ENCODE measurements at places on chromosomes 12 and 14.

DNA sequence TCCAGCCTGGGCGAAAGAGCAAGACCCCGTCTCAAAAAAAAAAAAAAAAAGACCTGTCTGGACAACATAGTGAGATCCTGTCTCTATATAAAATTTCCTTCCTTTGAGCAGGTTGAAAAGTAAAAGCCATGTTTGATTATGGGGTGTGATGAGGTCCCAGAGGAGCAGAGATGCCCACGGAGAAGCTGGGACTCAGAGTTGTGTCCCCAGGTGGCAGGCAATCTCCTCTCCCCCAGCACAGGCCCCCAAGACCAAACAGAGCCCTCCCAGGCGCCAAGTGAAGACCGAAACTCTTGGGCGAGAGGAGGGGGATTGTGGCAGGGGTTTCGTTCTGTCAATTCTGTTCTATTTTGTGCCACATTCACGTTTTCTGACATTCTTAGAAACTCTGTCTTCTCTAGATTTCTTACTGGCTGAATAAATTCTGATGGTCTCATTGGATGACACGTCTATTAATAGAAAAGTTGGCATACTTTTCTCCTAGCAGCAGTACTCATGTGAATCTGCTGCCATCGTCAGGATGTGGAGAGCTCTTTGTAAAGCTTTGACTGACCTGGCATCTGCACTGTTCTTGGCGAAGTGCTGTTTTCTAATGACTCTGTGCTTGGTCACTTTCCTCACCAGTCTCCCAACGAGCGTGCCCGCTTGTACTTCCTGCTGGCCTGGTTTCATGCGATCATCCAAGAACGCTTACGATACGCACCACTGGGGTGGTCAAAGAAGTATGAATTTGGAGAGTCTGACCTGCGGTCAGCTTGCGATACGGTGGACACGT, 43.4 kb downstream of the HSP90AA1 start:
- no peak for DNase-seq

- DNase-seq: no peak
Measured at GRCh38 chr12:71125949-71126348, 31.9 kb downstream of the TSPAN8 start.

DNA sequence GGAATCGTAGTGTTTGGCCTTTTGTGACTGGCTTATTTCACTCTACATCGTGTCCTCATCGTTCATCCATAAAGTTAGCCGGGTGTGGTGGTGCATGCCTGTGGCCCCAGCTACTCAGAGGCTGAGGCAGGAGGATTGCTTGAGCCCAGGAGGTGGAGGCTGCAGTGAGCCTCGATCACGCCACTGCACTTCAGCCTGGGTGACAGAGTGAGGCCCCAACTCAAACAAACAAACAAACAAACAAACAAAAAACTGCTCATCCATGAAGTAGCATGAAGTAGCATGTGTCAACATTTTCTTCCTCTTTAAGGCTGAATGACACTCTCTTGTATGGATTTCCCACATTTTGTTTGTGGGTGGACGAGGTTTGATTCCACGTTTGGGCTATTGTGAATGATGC, 44.0 kb upstream of the MEG3 start:
- no peak for DNase-seq

DNA sequence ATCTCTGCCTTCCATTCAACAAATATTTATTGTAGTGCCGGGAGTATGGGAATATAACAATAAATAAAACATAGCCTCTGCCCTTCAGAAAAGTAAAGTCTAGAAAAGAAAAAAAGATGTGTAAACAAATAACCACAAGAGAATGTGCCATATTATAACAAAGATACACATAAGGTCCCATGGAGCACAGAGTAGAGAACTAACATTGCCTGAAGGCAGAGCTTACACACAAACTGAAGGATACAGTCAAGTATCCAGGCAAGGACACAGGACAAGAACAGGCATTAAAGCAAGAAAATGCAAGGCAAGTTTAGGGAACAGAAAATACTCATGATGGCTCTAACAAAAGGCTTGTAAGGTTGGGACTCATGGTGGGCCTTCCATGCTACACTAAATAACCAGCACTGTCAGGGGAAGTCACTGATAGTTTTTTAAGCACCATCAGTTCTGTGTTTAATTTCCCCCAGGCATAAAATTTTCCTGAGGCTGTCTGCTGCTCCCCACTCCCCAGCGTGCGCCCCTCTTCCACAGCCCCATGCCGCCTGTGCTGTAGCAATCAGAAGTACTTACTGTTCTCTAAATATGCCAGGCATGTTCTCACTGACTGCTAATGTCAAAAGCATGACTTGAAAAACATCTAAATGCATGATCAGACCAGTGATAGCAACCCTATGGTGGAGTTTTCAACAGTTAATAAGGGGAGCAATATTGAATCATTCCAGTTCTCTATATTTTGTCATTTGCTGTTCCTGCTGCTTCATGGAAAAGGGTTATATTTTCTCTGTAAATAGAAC, 77.8 kb downstream of the ANKS1B start:
- DNase-seq: no peak

DNA sequence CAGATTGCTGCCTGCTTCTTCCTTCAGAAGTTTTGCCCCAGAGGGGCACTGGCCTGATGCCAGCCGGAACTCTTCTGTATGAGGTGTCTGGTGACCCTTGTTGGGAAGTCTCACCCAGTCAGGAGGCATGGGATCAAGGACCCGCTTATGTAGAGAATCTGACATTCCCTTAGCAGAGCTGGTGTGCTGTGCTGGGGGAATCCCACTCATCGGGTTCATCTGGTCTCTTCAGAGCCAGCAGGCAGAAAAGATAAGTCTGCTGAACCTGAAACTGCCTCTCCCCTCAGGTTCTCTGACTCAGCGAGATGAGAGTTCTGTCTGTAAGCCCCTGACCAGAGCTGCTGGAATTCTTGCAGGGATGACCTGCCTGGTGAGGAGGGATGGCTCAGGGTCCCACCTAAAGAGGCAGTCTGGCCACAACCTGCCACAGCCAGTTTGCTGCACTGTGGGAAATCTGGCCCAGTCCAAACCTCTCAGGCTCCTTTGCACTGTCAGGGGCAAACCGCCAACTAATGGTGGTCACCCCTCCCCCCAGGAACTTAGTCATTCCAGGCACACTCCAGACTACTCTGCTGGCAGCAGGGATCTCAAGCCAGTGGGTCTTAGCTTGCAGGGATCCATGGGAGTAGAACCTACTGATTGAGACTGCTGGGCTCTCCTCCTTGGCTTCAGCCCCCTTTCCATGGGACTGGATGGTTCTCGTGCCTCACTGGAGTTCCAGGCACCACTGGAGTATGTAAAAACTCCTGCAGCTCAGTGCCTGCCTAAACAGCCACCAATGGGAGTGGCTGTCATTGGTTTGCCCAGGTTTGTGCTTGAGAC, 4.1 kb downstream of the CLEC2D start:
- peak; percentile 78 for DNase-seq

GRCh38 chr14:80544366-80544765, 333.1 kb upstream of the DIO2 start:
- DNase-seq: no peak

- peak; percentile 49 for DNase-seq
Measured at GRCh38 chr14:92475451-92476187, 38.0 kb upstream of the RIN3 start.

GRCh38 chr12:6613015-6613775, 6.0 kb upstream of the CHD4 start:
- peak; percentile 55 for DNase-seq

DNA sequence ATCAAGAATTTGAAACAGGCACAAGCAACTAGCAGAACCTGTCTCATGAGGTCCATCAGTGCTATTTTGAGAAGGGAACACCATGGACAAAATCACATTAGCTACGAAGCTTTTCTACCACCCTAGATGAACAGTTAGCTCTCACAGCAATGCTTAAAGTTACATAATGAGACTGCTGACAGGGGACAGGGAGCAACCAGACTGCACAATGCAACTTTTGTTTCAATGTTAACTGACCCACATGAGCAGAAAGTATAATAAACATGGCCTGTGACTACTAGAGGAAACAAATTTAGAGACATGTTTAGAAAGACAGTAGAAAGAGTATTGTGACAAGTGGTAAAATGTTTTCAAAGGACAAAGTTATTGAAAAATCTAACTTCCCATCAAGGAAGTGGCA, 282.8 kb downstream of the CEP128 start:
- DNase-seq: no peak

GRCh38 chr12:47560415-47560814, 145.4 kb downstream of the RPAP3 start:
- DNase-seq: no peak

DNA sequence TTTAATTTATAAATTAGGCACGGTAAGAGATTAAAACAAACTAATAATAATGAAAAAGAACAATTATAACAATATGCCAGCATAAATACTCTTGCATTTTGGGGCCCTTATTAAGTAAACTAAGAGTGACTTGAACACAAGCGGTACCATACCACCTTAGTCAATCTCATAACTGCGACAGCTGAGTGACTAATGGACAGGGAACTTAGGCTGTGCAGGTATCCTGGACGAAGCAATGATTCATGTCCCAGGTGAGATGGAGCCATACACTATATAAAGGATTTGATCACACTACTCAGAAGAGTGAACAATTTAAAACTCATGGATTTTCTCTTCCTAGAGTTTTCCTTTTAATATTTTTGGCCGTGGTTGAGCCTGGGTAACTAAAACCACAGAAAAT, 4.3 kb downstream of the KLRC4 start:
- DNase-seq: no peak

GRCh38 chr14:94304243-94304642, 11.2 kb upstream of the SERPINA10 start:
- no peak for DNase-seq

GRCh38 chr12:130990034-130990433, 36.3 kb downstream of the ADGRD1 start:
- no peak for DNase-seq

GRCh38 chr12:78963439-78964227, 99.1 kb downstream of the SYT1 start:
- no peak for DNase-seq

- no peak for DNase-seq
Measured at GRCh38 chr14:34113991-34114390, 163.1 kb upstream of the EGLN3 start.

GRCh38 chr12:119153477-119154434, 25.0 kb upstream of the HSPB8 start:
- DNase-seq: peak; percentile 9

- no peak for DNase-seq
Measured at GRCh38 chr12:124921200-124922031, 7.0 kb upstream of the UBC start.

DNA sequence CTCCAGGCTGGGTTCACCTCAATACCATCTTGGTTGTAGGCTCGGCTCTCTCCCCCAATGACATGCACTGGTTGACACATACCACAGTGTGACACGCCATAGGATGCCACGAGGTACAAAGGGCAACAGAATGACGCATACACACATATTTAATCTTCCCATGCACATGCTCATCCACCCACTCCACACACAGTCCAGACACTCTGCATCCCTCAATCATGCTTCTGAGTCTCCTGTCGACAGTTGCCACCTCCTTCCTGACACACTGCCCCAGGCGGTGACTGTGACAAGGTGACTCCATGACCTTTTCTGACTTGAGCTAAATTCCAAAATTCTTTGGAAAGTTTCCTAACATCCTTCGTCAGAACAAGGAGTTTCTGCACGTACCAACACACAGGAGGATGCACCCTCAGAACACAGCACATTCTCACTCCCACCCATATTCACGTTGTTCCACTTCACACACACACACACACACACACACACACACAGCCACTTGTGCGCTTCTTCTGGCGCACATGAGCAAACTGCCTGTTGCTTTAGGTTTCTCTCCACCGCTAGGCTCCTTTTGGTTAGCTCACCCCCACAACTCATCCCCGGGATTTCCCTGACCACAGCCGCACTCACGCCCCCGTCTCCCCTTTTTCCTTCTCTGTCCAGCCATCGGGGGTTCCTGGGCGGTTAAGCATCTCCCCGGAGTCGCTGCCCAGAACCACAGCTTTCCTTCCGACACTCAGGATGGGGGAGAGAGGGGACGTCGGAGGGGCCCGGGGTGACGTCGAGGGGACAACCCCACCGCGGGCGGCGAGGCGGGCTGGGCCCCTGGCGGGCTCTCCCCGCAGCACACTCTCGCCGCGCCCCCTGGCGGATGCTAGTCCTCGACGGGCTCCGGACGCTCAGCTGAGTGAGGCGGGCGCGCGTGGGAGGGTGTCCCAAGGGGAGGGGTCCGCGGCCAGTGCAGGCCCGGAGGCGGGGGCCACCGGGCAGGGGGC, 536 bp upstream of the WNT1 start:
- DNase-seq: no peak

DNA sequence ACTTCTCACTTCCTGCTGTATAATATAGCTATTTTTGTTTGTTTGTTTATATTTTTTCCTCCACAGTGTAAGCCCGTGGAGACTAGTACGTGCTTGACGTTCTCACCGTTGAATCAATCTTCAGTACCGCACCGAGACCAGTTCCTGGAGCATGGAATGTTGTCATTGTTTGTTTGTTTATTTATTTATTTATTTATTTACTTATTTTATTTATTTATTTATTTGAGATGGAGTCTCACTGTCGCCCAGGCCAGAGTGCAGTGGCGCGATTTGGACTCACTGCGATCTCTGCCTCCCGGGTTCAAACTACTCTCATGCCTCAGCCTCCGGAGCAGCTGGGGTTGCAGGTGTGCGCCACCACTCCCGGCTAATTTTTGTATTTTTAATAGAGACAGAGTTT, 506.6 kb upstream of the TMEM132C start:
- DNase-seq: no peak

DNA sequence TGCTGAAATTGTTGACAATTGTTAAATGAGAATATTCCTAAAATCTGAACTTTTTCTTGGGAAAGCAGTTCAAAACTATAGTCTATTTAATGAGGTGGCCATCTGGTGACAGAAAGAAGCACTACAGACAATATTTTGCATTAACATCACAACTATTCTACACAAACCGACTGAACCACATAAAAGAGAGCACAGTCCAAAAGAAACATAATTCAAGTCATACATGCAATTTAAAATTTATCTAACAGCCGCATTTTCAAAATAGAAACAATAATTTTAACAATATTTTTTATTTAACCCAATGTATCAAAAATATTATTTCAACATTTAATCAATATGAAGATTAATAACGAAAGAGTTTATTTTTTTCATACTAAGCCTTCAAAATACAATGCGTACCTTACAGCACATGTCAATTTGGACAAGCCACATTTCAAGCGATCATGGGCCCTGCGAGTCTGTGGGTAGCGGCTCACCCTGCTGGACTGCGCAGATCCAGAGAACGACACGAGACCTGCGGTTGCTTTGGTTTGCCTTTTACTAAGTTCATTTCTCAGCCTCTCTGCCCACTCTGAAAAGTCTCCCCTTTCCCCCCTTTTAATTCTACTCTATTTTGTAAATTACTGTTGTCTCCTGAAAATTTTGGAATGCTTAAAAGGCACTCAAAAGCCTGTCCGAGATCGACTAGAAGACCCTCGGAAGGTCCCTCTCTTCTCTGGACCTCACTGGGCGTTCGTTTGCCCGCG, 947 bp upstream of the LRRC9 start:
- peak; percentile 23 for DNase-seq

GRCh38 chr12:10400829-10401228, 8.7 kb downstream of the KLRC4 start:
- no peak for DNase-seq

DNA sequence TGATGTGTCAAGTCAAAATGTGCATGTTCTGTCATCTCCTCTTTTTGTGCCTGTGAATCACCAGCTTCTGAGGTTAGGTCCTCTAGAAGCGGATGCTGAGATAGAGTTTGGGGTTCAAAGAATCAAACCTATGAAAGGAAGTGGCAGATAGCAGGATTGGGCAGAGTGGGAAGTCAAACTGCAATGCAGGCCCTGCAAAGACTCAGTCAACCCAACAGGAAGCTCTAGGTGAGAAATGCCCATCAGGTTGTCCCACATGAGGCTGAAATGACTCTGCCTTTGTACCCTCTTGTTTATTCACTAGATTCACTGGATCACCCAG, 4.5 kb upstream of the MIA2 start:
- no peak for DNase-seq

GRCh38 chr12:119956047-119956446, 33.0 kb upstream of the BICDL1 start:
- no peak for DNase-seq
